ENCODE measurements at places on chromosomes 11 and 22.
A peak's percentile ranks its signal among the peaks of the same experiment; 100 is the strongest.

- peak; percentile 70 for DNase-seq
These were observed 4.7 kb downstream of the TPST2 start for GRCh38 chr22:26585104-26585790.

- DNase-seq, result peak; percentile 79
These were observed 21.9 kb downstream of the IGSF9B start for GRCh38 chr11:133934599-133935550.

DNA sequence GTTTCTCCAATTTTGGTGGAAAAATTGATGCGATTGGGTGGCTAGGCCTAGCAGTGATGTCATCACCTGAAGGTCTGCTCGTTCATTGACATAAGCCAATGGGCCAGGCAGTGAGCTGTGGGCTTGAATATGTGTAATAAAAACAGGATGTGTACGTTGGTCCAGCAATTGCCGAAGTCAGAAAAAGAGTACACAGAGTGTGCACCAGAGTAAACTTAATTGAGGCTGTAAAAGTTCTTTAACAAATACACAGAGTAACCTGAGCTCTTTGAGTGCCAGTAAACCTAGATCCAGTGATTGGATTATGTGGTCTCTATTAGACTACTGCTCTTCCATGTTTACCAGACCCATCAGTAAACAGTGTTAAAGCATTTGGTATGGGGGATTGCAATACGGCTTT lies 13.0 kb upstream of the GLYATL1 start:
- DNase-seq, result peak; percentile 35

DNA sequence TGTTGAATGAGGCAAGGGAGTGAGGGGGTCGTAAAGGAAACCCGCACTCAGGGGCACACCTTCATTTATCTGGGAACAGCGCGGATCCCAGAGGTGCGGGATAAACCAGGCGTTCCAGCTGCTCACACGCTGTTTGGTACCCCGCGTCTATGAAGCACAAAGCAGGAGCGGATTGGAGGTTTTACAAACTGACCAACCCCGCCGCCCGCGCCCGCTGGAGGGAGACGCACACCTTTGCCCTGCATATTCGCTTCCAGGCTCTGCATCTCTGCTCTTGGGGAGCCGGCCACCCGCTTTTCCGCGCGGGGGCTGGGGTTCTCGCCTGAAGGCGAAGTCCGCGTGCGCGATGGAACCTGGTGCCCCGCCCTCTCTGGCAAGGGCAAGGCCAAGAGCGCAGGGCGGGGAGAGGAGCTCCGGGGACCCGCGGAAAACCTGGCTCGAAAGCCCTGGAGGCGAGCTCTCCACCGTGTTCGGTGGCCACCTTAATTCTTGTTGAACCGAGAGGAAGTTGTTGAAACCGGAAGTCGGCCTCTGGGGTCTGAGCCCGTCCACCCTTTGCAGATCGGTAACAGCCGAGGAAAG lies 6.8 kb upstream of the ALX4 start:
- DNase-seq, result no peak

GRCh38 chr11:47099214-47099917 lies 77.3 kb downstream of the ARFGAP2 start:
- DNase-seq, result no peak

GRCh38 chr11:61120706-61121191 lies 18.5 kb downstream of the CD5 start:
- no peak for DNase-seq

GRCh38 chr11:117087446-117087845 lies 10.8 kb downstream of the SIK3 start:
- DNase-seq, result no peak

DNA sequence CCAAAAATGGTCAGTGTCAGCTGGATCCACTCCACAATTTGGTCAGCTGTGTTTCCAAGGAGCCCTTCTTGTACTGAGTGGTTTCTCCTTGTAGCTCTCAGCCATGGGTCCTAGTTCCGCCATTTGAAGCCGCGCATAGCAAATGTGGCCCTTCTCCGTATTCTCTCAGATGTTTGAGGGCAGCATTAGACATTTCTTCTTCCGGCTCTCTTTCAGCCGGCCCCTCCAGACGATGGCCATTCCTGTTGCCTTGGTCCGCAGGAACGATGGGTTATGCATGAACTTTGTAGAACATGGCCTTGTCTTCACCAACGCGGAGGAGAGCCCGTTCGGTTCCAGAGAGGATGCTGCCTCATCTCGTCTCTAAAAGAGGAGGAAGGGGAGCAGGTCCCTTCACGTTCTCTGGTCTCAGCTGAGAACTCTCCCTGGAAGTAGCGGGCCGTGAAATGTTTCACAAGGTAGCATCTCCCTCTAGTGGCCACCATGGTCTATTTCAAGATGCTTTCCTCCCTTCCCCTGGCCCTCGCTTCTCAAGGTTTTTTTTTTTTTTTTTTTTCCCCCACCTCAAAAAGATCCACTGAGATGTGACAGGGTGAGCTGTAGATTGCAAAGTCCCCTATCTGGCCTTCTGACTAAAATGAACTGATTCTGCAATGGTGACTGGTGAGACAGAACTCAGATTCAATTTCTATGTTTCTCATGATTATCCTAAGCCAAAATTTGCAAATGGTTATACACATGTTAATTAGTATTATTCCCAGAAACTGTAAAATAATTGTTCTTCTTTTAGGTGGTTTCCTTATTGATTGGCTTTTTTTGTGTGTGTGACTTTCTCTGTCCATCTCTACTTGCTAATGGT lies 19.8 kb upstream of the PLET1 start:
- DNase-seq, result peak; percentile 78

Measured in kidney tubule cell (primary cell).